ENCODE measurements at places on chromosomes 4 and X.

- DNase-seq = no peak
These were observed 334.5 kb upstream of the EMCN start for GRCh38 chr4:100852326-100852725.

DNA sequence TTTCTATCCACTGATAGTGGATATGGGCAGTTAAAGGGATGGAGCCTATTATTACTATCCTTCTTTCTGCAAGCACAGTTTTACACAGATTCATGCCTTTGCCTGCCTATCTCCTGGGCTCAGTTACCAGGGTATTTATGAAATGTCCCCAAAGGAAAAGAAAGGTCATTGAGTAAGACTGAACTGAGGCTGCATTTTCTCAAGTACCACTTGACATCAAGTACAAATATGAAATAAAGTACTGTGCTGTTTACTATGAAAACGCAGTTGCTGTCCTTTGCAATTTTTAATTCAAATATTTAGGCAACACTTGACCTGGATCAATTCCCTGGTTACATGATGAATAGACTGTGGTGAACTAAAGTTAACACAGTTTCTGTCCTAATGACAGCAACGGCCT lies 23.5 kb upstream of the SPANXN4 start:
- DNase-seq = no peak

GRCh38 chrX:152259150-152259549 lies 120.8 kb upstream of the MAGEA10 start:
- DNase-seq = no peak

- DNase-seq = no peak
These were observed 17.4 kb downstream of the CETN2 start for GRCh38 chrX:152813206-152813605.

- DNase-seq = no peak
These were observed 92.1 kb downstream of the SH3KBP1 start for GRCh38 chrX:19795307-19795706.

DNA sequence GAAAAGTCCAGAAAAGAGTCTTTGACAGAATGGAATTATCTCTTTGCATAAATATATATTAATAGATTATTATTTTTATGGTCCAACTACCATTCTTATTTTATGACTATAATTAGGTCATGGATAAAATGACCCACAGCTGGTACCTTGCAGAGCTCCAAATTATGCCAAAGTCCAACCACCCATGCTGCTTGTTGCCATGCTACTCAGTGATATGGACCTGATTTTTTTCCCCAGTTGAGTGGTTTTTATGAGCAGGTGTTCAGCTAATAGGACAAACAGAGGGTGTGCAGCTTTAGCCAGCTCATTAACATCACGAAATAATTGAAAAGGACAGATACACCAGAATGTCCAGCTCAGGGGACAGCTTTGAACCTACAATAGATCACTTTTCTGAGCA lies 9.7 kb downstream of the HOPX start:
- no peak for DNase-seq

- DNase-seq = peak; percentile 44
These were observed 126.5 kb downstream of the ADGRA3 start for GRCh38 chr4:22389240-22389870.

GRCh38 chr4:103664436-103665075 lies 55.2 kb downstream of the TACR3 start:
- no peak for DNase-seq

DNA sequence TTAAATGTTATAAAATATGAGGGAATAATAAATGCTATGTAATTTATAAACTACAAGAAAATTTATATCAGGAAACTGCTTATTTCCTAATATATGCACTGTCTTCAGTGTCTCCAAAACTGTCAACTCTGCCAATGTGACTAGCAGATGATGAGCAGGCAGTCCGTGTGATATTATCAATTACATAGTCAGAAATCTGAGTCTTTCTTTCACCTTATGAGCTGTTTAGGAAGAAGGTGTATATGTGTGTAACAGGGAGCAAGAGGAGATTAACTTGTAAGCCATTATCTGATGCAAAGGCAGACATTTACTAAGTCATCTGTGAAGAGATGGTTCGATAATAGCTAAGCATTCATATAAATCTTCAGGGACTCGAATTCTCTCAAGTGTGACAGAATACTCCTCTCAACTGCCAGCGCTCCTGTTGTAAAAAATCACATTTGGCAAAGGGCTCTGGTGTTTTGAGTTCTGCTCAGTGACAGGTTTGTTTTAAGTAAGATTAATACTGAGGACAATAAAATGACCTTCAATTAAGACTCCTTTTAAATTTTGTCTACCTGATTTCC lies 79.7 kb downstream of the SNCA start:
- DNase-seq = no peak

- no peak for DNase-seq
These were observed 3.5 kb downstream of the SLC25A43 start for GRCh38 chrX:119402588-119402987.

Data from AML-193 (cell line).